Stimulated activated CD4-positive, alpha-beta T cell treated with anti-CD3 and anti-CD28 coated beads, TNF-alpha, amount 100 ng/mL, for 1 hour (primary cell): ENCODE measurements at places on chromosomes 5 and 9.

DNA sequence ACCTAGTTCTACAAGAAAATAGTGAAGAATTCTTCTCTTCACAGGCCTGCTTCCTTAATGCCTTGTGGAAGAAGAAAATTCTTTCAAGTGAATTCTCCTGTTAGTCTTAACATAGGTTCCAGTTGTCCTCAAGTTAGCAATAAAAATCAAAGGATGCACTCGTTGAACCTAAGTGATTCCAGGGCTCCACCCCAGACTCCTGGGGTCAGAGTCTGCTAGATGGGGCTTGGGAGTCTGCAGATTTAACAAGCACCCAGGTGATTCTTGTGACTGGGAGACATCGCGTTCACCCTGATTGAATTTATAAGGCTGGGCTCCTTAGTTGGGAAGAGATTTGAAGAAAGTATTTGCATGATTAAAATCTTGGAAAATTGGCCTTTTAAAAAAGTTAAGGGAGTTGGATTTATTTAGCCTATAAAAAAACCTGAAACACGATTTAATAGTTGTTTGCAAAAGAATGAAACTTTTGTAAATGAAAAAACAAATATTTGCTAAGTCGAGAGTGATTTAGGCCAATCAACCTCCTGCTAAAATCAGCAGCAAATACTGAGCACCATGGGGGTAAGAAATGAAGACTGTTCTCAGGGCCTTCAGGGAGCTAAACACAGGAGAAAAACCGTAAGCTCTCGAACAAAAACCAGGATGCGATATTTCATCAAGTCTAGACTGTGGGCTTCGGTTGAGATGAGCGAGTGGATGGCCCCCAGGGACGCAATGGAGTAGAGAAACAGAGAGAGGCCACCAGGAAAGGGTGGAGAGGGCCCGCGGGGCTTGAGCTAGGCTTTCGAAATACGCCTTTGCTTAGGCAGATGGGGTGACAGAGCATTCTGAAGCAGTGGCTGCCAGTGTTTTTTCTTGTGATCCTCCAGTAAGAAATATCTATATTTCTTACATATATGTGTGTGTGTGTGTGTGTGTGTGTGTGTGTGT, 86.9 kb upstream of the TTC23L start:
- DNase-seq = no peak

DNA sequence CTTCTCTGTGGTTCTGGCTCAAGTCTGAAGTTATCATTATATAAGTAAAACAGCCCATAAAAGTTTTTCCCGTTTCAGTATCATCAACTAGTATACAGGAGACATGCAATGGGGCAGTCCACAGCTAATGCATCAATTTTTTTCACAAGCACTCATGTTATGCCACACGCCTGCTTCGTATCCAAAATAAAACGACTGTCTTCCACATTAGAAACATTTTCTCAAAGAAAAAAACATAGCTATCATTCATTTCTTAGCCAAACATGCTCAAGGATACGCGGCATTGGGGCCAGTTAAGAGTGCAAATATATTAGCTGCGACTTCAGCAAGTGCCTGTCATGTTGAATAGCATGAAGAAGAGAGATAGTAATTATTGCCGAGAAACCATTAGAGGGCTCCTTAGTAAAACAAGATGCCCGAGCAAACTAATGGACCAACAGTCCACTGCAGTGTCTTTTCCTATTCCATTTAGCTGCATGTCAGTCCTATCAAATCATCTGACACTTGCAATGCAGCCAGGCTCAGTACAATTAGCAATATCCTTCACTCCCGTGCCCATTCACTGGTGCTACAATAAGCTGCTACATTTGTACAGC, 68.5 kb downstream of the BNC2 start:
- no peak for DNase-seq

DNA sequence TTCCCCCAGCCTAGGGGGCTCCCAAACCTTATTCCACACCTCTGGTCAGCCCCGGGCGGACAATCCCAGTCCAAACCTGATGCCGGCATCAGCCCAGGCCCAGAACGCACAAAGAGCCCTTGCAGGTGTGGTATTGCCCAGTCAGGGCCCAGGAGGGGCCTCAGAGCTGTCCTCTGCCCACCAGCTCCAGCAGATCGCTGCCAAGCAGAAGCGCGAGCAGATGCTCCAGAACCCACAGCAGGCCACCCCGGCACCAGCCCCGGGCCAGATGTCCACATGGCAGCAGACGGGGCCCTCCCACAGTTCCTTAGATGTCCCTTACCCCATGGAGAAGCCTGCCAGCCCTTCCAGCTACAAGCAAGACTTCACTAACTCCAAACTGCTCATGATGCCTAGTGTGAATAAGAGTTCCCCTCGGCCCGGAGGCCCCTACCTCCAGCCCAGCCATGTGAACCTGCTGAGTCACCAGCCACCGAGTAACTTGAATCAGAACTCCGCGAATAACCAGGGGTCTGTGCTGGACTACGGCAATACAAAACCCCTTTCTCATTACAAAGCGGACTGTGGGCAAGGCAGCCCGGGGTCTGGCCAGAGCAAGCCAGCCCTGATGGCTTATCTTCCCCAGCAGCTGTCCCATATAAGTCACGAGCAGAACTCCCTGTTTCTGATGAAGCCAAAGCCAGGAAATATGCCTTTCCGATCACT, 27.6 kb upstream of the LTC4S start:
- DNase-seq = no peak

DNA sequence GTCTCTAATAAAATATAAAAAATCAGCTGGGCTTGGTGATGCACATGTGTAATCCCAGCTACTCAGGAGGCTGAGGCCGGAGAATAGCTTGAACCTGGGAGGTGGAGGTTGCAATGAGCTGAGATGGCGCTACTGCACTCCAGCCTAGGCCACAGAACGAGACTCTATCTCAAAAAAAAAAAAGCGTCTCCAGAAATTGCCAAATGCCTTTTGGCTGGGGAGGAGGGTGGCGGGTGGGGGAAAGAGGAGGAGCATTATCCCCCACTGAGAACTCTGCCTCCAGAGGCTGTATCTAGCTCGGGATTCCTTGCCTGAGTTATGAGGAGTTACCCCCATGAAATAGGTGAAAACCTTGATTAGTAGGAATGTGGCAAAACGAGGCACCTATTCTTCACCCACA, 4.8 kb downstream of the ROPN1L start:
- DNase-seq = no peak

- no peak for DNase-seq
Observed at GRCh38 chr5:110785356-110785755, 46.5 kb downstream of the SLC25A46 start.

DNA sequence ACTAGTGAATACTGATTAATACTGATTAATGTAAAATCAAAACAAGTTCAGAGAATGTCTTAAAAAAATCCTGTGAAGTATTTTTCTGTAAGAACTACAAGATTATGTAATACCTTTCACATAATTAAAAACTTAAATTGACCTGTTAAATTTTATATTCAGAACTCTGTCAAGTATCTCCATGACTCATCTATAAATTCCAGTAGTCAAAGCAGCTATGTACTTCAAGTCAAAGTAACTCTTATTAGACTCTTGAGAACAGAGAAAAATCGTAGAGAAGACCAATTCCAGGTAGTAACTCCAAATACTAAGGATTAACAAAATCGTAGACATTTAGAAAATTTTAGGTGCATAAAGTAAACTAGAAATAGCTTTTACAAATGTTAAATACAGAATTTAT, 77.1 kb downstream of the HOMER1 start:
- DNase-seq = no peak

- DNase-seq = no peak
Observed at GRCh38 chr9:35029241-35029640, 39.7 kb downstream of the DNAJB5 start.

- no peak for DNase-seq
Observed at GRCh38 chr5:169095410-169095960, 205.5 kb downstream of the SLIT3 start.

GRCh38 chr5:57280853-57281252, 107.0 kb downstream of the GPBP1 start:
- no peak for DNase-seq

DNA sequence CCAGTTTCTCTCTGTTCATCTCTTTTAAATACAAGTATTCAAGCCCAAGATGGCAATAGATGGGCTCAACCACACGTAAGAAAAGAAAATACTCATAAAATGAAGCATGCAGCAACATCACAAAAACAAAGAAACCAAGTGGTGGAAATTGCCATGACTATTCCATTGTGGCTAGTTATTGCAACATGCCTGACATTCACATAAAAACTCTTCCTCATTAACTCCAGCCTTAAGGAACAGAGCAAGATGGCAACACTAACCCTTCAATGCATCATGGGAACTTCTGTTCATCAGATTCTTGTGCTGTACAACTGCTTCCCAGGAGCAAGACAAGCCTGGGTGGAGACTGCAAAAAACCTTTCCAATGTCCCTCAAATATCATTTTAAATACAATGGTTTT, 1.4 kb upstream of the GLIS3 start:
- DNase-seq = no peak

- DNase-seq = no peak
Observed at GRCh38 chr9:95516734-95517558, at the start of gene PTCH1. PTCH1 (minus strand) TSS chr9:95516971.

GRCh38 chr5:79834754-79835714, 145.4 kb downstream of the CMYA5 start:
- DNase-seq = no peak

DNA sequence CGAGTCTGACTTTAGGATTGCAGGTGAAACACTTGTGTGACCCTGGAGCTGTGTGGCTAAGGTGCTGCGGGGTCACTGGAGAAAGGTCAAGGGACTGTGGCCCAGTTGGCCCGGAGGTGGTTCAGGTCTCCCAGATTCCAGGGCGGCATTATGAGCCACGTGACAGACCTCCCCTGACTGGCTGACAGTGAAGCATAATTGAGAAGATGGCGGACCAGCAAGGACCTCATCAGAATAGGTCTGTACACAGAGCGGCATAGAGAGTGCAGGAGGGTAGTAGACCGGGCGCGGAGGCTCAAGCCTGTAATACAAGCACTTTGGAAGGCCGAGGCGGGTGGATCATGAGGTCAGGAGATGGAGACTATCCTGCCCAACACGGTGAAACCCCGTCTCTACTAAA, 815 bp upstream of the ODF2 start:
- DNase-seq = no peak

DNA sequence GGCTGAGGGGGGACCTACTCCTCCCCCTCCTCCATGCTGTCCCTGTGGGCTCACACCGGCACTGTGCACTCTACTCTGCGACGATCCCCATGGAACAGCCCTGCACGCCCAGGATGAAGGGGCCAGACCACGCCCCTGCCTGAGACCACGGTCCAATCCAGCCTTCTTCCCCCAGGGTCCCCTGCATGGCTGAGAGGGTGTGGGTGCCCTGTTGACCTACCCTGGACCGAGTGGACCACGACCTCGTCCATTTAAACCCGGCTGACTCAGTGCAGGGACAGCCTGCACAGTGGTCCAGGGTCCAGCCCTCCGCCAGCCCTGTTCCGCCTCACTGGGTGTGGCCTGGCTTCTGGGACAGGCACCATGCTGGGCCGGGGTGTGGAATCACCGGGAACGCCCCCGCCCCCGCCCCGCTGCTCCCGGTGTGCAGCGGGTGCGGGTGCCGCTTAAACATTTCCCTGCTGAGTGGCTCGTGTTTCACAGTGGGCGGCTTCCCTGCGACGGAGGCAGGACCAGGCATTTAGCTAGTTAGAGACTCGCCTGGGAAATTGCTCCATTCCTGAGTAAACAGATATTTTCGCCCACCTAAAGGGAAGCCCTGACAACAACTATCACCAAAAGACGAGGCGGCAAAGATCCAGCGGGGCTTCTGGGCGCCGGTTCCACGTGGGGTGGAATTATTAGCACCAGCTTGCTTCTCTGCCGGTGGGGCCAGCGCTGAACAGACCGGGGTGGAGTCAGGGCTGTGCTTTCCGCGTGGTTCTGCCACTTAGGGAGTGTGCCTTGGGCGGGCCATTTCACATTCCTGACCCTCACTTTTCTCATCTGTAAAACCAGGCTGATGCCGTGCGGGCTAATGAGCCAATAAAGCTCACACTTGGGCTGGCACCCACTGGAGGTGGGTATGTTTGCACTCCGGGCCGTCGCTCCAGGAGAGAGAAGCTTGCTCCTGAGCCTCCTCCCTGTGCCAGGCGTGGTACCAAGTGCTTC, 22.6 kb downstream of the DBH start:
- DNase-seq = no peak

DNA sequence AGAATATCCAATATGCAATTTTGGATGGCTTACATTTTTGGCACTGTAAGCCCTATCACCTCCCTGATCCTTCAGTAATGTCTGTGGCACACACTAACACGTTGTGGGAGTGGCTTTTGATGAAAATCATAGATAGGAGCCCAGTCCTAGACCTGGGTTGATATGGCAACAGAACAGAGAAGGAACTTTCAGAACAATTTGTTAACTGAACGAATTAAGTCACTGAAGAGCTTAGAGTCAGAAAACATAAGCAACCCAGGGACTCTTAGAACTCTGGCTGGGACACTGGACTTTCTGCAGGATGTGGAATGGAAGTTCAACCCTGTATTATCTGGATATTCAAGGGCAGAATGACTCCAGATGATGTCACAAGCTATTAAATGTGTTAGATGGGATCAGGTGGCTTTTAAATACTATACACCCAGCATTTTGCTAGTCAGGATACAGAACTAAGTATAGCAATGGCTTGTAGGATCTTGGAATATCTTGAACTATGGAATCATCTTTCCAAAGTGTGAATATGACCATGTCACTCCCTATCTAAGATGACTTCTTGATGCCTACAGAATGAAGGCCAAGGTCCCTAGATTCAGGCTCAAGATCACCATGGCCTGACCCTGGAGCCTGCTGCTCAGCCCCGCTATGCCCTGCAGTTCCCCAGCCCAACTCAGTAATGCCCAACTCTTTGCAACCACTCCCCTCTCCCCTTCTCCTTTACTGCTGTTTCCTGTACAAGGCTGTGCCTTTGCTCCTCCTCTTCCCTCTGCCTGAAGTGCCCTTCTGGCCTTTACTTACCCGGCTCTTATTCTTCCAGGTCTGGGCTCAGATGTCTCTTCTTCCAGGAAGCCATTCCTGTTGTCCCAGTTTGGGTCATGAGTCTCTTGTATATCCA, 42.8 kb downstream of the VLDLR start:
- DNase-seq = no peak

- DNase-seq = no peak
Observed at GRCh38 chr9:126604059-126605055, 9.4 kb upstream of the LMX1B start.

- no peak for DNase-seq
Observed at GRCh38 chr9:16385590-16385989, 484.9 kb downstream of the BNC2 start.

DNA sequence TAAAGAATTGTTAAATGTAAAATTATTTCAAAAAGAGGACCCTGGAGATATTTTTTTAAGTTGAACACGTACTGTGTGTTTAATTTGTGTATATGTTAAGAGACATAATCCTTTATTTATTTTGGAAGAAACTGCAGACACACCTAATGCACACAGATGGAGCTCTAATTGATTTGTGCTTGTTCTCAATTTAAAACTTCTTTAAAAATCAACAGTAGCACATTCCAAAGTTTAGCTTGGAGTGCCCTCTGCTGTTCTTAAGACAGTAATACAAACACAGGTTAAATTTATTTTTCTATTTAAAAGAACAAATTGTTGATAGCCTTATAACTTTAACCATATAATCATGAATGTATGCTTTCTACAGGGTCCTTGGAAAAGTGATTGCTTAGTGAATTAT, 277.6 kb upstream of the ADAMTS16 start:
- no peak for DNase-seq

GRCh38 chr9:130463763-130464745, 19.3 kb downstream of the ASS1 start:
- no peak for DNase-seq

GRCh38 chr9:13721481-13722235, 442.2 kb upstream of the MPDZ start:
- DNase-seq = no peak

GRCh38 chr9:38240051-38240450, 152.5 kb upstream of the ALDH1B1 start:
- DNase-seq = no peak
